ENCODE measurements at places on chromosomes 16 and 17.
A peak's percentile ranks its signal among the peaks of the same experiment; 100 is the strongest.

- no peak for DNase-seq
These were observed 700 bp downstream of the TLCD2 start for GRCh38 chr17:1709403-1709951.

GRCh38 chr16:4749700-4750257 is 15.4 kb downstream of the DNAAF8 start:
- no peak for DNase-seq

- no peak for DNase-seq
These were observed 914 bp downstream of the MT1B start for GRCh38 chr16:56652600-56652999.

DNA sequence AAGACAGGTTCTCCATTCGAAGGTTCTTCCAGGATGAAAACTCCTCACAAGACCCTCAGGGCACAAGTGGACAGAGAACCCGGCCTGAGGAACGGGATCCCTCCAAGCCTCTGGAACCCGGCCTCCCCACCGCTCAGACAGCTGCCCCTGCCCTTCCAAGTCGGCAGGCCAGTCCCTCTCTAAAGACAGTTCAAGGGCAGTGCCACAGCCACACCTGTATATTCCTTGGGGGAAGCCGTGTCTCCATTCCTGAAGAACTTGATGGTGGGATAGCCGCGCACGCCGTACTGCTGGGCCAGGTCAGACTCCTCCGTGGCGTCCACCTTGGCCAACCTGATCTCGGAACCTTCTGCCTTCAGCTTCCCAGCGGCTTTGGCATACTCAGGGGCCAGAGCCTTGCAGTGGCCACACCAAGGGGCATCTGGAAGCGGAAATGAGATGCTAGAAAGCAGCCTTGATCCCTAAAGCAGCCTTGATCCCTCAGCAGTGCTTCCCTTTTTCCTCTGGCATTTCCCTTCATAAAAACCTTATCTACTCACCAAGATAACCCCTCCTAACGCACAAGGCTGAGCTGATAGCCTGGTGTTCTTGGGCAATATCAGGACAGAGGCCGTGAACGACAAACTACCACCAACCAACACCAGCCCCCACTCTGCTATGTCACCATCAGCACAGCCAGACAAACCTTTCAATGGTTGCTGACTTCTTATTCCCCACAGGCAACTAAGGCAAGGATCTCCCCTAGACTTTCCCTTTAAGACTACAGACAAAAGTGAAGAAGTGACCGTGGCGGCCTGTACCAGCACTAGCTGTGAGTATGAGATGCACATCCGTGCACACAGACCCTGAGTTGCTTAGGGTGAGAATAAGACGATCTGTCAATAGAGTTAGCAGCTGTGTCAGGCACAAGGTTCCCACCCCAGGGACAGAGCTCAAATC is 1.1 kb downstream of the P4HB start:
- DNase-seq: no peak

GRCh38 chr16:5508371-5508770 is 410.8 kb upstream of the EEF2KMT start:
- DNase-seq: no peak

DNA sequence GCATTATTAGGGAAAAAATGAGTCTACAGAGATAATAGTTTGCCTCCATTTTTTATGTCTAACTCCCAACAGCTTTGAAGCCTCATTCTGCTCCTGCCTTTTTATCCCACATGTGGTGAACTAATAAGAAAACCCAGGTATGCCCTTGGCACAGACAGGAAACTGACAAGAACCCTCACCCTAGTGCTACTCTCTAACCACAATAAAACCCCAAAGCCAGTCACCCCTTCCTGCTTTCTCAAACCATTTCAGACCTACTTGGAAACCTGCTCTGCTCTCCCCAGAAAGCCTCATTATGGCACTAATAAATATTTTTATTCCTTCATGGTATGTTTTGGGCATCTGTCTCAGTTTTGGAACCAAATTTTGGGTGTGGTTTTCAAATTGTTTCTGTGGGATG is 3.9 kb upstream of the MARVELD3 start:
- DNase-seq: no peak

DNA sequence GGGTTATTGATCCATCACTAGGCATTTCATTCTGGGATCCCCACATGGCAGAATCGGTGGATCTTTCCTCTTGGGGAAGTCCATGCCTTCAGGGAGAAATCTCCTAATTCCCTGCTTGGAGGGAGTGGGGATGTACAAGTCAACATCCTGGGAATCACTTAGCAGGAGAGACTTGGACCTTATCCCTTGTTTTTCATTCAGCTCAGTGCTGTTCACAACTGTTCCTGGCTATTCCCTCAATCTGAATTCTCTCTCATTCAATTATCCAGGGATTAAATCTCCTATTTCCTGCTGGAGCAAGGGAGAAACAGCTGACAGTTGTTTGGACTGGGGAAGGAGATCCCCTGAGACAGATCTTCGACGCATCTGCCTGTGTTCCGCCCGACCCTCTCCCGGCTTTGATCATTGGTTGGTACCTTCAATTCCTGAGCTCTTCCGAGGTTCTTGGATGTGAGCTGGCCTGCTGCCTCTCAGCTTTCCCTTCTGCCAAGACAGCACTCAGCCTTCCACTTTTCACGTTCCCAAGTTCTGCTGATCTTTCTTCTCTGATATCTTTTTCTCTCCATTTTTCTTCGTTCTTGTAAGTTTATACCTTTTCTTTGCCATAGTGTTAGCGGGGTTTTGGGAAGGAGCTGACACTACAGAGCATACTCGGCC is 115.4 kb upstream of the GNAO1 start:
- no peak for DNase-seq

GRCh38 chr16:8729779-8730334 is 55.4 kb downstream of the ABAT start:
- no peak for DNase-seq

- DNase-seq: peak; percentile 41
These were observed 630 bp downstream of the RNFT1 start for GRCh38 chr17:59963738-59964481.

- DNase-seq: no peak
These were observed 50.0 kb upstream of the TOB1 start for GRCh38 chr17:50916026-50916707.

GRCh38 chr17:33459078-33459940 is 166.2 kb upstream of the ASIC2 start:
- no peak for DNase-seq

DNA sequence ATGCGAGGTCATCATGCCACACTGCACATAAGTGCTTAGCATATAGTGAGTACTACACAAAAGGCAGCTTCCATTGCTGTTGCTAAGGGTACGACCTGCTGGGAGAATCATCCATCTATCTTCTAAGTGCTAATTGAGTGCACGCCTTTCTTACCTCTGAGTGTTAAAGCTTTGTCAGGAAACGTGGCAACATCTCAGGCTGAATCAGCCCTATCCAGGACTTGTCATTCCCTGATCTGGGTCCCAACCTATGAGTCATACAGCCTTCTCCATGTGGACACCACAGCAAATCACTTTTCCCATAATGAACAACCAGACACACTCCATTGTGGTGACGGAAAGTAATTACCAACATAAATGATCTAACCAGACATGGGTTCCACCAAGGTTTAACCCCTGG is 201.1 kb upstream of the MAF start:
- no peak for DNase-seq

DNA sequence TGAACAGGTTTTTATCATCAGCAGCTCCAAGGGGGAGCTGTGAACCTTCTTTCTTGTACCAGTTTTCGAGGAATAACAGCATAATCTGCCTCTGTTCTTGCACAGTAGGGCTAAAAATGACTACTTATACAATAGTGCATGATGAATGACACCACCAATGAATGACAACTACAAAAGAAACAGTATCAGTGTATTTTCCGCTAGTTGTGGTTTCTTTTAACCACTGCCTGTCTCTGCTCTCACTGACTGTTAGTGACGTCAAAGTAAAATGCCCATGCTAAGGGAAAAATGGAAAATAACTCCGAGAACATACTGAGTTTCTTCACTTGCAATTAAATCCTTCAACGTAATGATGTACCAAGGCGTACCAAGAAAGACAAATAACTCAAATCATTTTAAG is 294.9 kb downstream of the MAP2K6 start:
- no peak for DNase-seq

GRCh38 chr17:79626156-79626890 is 15.5 kb upstream of the RBFOX3 start:
- no peak for DNase-seq

DNA sequence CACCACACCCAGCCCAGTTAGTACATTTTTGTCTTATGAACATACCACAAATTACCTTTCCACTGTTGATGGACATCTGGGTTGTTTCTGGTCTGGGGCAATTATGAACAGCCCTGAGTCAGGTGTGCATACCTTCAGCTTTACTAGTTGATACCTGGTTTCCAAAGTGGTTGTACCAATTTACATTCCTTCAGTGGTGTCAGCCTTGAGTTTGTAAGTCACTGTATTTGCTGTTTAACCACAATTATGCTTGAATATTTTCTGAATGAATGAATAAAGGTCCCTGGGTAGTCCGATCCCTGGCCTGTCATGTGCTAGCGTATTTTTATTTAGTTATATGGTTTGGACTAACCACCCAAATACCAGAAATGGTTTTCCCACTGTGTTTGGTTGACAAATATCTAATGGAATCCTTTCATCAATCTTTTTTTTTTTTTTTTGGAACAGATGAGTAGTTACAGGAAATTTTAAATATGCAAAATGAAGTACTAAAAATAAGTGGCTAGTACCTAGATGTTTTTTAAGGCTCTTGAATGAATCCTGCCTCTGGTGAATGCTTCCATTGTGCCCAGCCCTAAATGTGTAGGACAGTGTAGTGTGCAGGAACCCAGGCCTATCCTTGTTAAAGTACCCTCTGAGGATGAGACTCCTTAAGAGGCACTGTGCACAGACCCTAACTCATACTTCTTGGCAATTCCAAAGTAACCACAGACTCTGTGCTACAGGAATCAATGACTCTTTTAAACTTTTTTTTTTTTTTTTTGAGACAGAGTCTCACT is 3.7 kb downstream of the DUSP14 start:
- DNase-seq: no peak

- no peak for DNase-seq
These were observed 38.3 kb downstream of the RPA1 start for GRCh38 chr17:1868090-1868489.

- no peak for DNase-seq
These were observed 3.5 kb upstream of the RNF43 start for GRCh38 chr17:58420827-58421226.

GRCh38 chr17:72273289-72274056 is 152.7 kb downstream of the SOX9 start:
- DNase-seq: no peak

DNA sequence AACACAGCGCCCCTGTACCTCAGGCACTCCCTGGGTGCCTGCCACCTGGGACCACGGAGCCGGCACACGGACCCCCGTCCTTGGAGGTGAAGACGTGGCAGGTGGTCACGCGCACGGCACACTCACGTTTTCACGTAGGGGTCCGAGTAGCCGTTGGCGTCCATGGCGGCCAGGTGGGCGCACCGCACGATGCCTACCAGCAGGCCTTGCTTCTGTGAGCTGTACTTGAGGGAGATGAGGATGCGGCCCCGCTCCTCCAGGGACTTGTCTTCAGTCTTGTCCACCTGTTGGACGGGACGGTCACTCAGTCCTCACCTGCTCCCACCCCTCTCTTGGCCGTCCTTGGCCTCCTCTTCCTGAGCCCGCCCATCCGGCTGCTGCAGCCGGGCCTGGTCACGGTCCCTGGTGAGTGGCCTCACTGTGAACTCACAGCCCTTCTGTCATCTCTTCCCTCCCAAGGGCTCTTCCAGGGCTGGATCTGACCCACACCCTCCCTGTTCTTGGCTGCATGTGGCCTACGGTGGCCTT is 18.8 kb downstream of the SCGB1C2 start:
- DNase-seq: no peak

DNA sequence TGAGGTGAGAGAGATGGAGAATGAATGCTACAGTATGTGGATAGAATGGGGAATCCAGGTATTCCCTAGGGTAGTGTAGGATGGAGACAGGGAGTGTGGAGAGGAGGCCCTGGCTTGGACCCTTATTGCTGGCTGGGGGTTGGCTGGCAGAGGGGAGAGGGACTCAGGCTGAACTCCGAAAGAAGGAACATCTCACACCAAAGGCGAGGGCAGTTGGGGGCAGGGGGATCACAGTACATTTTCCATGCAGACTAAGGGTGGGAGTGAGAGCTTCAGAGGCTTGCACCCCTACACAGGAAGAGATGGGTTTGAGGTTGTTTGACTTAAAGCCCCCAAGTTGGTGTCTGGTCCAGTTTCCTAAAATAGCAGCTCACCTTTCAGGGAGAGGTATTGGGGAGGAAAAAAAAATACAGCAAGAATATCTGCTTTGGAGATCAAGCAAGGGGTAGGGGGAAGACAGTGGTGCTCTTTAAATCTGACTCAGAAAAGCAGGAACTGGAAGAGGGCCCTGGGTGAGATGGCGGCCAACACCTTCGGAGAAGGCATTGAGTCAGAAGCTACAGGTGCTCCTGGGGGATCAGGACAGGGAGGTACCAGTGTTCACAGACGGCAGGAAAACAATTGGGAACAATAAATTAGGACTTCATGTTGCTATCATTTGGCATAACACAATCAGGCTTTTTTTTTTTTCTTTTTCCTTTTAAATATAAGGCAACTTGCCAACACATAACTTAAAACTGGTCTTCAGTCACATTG is 12.4 kb downstream of the TRAF4 start:
- no peak for DNase-seq

DNA sequence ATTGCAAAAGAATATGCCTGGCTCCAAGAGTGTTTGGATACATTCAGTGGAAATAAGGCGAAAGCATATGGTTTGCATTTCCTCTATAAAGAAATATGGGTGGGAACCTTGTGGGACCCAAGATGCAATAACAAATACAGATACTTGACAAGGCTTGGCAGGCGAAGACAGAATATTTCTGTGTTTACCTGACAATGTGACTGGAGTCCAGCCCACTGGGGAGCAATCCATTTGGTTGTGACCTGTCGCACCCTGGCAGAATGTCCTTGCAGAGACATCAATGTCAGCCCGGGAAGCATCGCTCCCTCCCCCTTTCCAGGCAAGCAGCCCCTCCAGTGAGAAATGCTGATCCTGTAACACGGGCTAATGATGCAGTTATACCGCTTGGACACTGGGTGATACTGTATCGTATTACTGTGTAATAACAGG is 296.6 kb downstream of the MAF start:
- DNase-seq: no peak

GRCh38 chr16:85302018-85302847 is 190.0 kb upstream of the CIBAR2 start:
- no peak for DNase-seq

GRCh38 chr16:180101-180675 is at the start of gene HBQ1:
Gene HBQ1 (plus strand): TSS chr16:180459. CDS start chr16:180487, 28 bp downstream.
- no peak for DNase-seq

DNA sequence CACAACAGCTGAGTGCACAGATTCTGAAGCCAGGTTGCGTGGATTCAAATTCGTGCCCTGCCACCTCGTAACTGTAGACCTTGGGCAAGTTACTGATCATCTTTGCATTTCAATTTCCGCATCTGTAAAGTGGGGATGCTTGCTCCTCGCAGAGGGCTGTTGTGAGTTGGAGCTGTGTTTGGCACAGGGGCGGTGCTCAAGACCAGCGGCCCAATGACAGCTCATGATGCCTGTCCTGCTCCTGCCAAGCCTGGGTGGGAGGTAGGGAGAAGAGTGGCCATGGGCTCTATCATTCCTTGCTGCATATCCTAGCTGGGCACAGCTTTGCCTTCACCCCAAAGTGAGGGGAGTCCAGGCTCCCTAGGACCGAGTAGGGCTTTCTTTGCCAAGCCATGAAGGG is 12.6 kb downstream of the NXPH3 start:
- no peak for DNase-seq

GRCh38 chr17:65609749-65610148 is 48.3 kb upstream of the AXIN2 start:
- DNase-seq: no peak
